Ammon's horn (tissue), 1 donor: ENCODE measurements at places on chromosomes 3 and 15.

DNA sequence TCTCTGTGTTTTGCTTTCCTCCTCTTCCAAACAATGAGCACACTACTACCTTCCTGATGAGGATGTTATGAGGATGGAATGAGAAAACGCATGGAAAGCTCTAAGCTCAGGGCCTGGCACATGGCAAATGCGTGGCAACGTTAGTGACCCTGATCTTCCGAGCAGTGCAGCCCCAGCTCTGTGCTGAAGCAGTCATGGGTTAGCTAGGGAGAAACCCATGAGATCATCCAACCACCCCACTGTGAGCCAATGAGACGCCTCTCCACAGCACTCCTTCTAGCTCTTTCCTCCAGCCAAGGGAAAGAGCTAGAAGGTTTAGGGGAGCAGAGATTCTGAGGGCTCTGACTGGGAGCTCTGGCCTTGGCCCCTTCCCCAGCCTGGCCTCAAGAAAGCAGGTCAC lies 4.5 kb downstream of the CPN2 start:
- no peak for DNase-seq

DNA sequence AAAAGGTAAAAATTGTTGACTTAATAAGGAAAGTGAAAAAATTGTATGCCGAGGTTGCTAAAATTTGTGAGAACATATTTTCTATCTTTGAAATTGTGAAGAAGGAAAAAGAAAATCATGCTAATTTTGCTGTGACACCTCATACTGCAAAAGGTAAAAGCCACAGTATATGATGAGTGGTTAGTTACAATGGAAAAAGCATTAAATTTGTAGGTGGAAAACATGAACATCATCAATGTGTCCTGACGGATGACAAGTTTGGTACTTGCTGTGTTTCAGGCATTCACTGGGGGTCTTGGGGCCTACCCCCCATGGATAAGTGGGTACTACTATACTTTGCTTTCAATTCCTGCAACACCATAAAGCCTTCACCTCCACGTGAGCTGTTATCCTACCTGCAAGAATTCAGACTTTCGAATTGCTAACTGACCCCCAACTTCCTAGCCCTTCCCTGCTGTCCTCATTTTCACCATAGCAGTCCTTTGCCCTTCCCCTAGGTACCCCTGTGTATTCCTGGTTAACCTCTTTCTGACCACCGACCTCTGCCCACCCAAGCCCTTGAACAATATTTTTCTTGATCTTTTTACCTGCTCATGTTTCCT lies 62.4 kb downstream of the RAB7A start:
- no peak for DNase-seq

DNA sequence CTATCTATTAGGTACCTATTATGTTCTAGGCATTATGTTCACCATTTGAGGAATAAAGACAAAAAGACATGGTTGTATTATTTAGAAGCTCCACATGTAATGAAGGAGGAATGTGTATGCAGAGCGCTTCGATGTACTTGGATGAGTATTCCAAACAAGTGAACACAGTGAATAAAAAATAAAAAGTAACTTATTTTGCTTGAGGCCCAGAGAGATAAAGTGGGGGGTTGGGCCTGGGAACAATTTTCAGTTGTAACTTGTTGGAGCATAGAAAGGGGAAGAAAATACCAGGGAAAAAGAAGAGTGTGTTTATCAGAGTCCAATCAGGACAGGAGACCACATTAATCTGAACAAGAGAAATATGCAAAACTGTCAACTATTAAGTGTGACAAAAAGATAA lies 445.7 kb upstream of the BCHE start:
- no peak for DNase-seq

DNA sequence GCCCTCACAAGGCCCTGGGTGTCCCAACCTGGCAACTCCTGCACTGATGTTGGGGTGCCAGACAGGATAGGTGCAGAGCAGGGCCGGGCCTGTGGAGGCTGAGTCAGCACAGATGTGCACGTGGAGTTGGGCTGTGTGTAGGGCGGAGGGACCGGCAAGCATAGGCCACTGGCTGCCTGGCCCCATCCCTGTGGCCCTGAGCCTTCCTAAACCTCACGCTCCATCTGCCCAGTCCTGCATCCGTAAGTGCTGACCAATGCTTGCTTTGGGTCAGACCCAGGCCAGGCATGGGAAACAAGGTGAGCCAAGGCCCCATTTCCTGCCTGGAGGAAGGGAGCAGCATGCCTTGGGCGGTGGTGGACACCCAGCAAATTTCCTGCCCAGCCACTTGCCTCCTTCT lies 5.8 kb upstream of the IQSEC1 start:
- no peak for DNase-seq

DNA sequence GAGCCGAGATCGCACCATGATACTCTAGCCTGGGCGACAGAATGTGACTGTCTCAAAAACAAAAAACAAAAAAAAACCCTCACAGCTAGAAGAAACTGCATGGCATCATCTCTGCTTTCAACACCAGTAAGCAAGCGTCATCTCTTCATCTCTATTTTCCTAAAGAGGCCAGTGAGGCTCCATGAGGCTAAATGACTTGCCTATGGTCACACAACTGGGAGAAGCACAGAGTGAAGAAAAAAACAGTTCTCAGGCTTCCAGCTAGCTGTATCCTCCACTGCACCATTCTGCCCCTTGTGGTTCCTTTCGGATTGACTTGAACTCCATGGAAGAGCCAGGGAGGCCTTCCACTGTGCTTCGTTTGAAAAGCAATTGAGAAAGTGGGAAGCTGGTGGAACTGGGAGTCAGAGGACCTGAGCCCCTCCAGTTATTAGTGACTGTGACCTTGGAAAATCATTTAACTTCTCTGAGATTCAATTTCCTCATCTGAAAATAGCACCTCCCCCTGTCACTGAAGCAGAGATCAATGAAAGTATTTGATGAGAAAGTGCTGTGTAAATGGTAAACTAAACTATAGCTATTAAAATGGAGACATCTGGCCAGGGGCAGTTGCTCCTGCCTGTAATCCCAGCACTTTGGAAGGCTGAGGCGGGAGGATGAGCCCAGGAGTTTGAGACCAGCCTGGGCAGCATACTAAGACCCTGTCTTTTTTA lies 32.1 kb upstream of the DENND4A start:
- DNase-seq, result peak; percentile 81

- no peak for DNase-seq
Measured at GRCh38 chr15:84889991-84890669, 5.7 kb downstream of the SLC28A1 start.

GRCh38 chr3:152513301-152513960 lies 244.7 kb downstream of the MBNL1 start:
- no peak for DNase-seq

- DNase-seq, result no peak
Measured at GRCh38 chr3:43255662-43256061, 30.7 kb upstream of the SNRK start.

DNA sequence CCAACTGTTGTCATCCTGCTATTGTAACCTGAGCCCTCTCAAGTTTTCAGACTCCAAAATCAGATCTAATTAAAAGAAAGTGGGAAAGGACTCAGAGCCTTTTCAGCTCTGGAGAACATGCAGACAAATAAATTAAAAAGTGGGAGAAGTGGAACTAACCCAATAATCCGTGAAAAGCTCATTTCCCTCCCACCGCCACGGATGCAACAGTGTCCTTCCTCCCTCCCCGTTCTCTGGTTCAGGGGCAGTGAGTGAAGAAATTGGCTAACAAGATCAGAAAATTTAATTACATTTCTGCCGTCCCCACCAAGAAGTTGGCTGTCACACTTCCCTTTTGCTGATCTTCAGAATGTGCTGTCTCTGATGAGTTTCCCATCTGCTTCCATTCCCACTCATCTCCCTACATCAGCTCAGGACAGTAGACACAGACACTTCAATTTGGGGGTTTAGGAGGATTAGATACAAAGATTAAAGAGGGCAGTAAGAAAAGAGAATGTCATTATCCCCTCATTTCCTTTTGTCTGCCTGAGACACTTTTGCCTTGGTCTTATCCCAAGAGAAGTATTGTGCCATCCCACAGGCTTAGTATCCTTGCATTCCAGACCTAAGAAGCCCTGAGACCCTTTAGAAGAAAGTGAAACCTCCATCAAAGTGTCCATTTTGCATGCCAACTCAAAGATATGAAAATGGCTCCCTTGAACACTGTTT lies 335.7 kb upstream of the PPP2R3A start:
- no peak for DNase-seq

GRCh38 chr3:59611649-59612443 lies 562.0 kb upstream of the CFAP20DC start:
- DNase-seq, result no peak
